Smooth muscle cell of the brain vasculature (primary cell): ENCODE measurements at places on chromosomes 3 and 15.

DNA sequence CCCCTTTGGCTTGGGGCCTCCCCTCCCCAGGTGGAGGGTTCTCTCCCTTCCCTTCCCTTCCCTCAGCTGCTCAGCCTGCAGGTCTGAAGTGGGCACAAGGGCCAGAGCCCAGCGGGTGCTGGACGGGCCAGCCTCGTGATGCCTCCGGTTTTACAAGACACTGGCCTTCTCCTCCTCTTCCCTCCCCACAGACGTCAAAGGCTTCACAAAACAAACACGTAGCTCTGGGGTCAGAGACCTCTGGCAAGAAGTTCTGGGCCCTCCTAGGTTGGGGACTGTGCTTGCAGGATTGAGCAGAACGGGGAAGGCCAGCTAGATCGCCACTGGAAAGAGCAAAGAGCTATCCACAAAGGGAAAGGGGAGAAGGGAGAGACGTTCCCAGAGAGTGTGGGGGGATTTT, 81.4 kb upstream of the TPM1 start:
- no peak for DNase-seq

GRCh38 chr3:62805106-62805505, 70.1 kb downstream of the CADPS start:
- DNase-seq = no peak

DNA sequence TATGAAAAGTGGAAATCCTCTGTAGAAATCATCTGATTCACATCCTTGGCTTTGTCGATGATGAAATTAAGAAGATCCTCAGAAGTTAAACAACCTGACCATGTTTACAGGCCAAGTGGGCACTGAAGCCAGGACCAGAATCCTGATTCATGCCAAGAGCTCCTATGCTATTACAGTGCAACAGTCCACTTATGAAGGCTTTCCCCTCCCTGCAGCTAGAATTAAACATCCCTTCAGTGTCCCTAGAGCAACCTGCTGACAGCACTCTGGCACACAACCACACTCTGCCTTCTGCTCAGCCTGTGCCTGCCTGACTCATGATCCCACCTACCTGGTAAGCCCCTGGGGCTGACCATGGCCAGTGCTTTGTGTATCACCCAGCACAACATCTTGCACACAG, 33.8 kb downstream of the TXNRD3 start:
- no peak for DNase-seq

- DNase-seq = no peak
These were observed 25.0 kb downstream of the TGFBR2 start for GRCh38 chr3:30631243-30631904.

DNA sequence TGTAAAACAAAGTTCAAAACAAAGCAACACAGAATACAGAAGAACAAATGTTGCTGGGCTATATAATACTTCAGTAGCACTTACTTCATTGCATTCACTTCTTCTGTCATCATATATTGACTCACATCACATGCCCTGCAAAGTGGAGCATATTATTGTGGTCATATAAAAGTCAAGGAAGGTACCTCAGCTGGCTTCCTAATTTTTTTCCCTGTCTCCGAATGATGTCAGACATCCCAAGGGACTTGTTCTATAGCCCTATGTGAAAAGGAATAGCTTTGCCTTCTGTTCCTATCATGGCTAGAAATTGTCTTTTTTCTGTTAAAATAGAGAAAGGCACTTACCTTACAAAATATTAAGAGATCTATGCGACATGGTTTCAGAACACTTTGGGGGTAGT, 109.4 kb downstream of the LRTM1 start:
- no peak for DNase-seq

DNA sequence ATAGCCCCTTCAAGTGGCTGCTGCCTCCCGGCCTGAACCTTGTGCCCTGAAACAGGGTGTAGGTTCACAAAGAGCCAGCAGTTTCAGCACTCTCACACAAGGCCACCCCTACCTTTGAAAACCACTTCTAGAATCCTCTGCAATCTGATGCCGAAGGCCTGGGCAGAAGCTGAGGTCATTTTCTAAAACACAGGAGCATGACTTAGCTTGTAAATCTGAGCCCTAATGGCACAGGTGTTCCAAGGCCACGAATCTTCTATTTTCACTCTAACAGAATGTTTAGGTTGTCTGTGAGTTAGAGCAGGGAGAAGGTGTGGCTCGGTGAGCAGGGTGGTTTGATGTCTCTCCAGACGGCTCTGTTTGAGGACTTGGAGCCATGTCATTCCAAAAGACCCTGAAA, 62.3 kb downstream of the SYNM start:
- DNase-seq = no peak

DNA sequence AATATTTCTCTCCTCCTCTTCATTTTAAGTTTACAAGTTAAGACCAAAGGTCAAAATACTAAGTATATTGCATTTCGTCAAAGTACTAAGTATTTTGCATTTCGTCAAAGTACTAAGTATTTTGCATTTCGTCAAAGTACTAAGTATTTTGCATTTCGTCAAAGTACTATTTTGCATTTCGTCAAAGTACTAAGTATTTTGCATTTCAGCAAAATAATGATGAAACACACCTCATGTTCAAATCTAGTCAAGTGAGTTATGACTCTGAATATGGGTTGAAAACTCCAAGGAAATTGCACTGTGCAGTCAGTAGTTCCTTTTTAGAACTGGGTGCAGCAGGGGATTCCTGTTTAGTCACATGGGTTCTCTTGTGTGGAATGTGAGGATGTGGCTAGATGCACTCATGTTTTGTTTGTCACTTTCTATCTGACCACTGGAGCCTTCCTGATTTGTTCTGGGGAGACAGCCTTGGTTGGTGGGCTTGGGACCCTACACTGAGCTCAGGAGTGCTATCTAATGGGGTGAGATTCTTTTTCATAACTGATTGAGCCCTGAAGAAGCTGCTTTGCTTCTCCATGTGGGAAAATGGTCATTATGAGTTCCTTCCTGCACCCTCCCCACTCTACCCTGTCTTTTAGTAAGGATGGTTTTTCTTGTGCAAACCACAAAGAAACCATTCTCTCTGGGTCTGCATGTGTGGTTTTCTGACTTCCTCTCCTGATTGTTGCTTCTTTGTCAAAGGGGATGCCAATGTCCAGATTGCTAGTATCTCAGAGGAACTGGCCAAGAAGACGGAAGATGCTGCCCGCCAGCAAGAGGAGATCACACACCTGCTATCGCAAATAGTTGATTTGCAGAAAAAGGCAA, 73.4 kb downstream of the CCK start:
- DNase-seq = no peak

GRCh38 chr3:12969486-12969885, 103.7 kb downstream of the IQSEC1 start:
- DNase-seq = no peak

- no peak for DNase-seq
These were observed 669.1 kb downstream of the CADM2 start for GRCh38 chr3:85627932-85628331.
